Activated T-cell treated with anti-CD3 and anti-CD28 coated beads, Interleukin-2, amount 50 U/mL, for 24 hours (primary cell): ENCODE measurements at places on chromosomes 16 and 17.

- DNase-seq = no peak
Measured at GRCh38 chr17:45318561-45319230, 1.9 kb upstream of the MAP3K14 start.

- no peak for DNase-seq
Measured at GRCh38 chr17:73770115-73770848, 126.0 kb upstream of the SDK2 start.

- no peak for DNase-seq
Measured at GRCh38 chr16:48335961-48336360, 49.3 kb downstream of the SIAH1 start.

GRCh38 chr17:80968602-80969029 lies 23.0 kb upstream of the CHMP6 start:
- DNase-seq = no peak

GRCh38 chr17:17035920-17036523 lies 6.2 kb upstream of the MPRIP start:
- no peak for DNase-seq
